Caco-2 (cell line): ENCODE measurements at places on chromosomes 6 and 20. TPM values are rescaled to one million over a fixed set of nuclear protein-coding genes. Genes with fewer than 3 reads are reported as not detected.
A peak's percentile ranks its signal among the peaks of the same experiment; 100 is the strongest.

GRCh38 chr6:78700991-78701390 lies 166.4 kb upstream of the IRAK1BP1 start:
- H3K27ac ChIP-seq = no peak overlapping the region
- no peaks in the 10 kb centered on the region for H3K27me3 ChIP-seq
- H3K36me3 ChIP-seq = no peaks in the 10 kb centered on the region
- no peak overlapping the region for H3K4me3 ChIP-seq
- no peak for DNase-seq

DNA sequence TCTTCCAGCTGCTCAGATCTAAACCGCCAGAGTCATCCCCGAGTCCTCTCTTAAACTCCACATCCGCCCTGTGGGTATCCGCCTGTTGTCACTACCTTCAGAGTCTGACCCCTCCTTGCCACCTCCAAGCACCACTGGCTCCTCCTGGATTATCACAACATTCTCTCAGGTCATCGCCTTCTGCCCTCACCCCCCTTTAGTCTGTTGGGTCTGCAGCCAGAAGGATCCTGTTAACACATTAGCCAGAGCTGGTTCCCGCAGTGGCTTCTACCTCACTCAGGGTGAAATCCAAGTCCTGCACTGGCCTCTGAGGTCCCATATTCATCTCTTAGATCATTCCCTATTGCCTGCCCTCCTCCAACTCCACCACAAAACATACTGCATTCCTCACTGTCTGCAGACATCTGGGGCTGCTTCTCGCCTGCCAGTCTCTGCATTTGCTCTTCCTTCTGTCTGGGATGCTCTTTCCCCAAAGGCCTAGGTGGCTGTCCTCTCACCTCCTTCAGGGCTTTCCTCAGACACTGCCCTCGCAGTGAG lies 34.1 kb downstream of the TNXB start:
- no peaks in the 10 kb centered on the region for H3K4me1 ChIP-seq
- no peak for DNase-seq
- H3K36me3 ChIP-seq = no peaks in the 10 kb centered on the region
- no peaks in the 10 kb centered on the region for H3K27me3 ChIP-seq
- H3K27ac ChIP-seq = no peak overlapping the region

GRCh38 chr20:51828762-51829161 lies 26.4 kb upstream of the SALL4 start:
- no peaks in the 10 kb centered on the region for H3K36me3 ChIP-seq
- no peak for DNase-seq
- H3K27me3 ChIP-seq = no peaks in the 10 kb centered on the region; the same call in 1 of the 2 replicates
- H3K4me1 ChIP-seq = no peaks in the 10 kb centered on the region; the same call in 1 of the 2 replicates
- peak overlapping the region; percentile 21 for H3K27ac ChIP-seq

DNA sequence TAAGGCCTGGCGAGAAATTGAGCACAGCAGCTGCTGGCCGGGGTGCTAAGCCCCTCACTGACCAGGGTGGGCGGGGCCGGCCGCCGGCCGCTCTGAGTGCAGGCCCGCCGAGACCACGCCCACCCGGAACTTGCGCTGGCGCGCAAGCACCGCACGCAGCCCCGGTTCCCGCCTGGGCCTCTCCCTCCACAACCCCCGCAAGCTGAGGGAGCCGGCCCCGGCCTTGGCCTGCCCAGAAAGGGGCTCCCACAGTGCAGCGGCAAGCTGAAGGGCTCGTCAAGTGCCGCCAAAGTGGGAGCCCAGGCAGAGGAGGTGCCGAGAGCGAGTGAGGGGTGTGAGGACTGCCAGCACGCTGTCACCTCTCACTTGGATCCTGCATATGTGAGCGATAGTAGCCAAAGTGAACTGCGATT lies 251.2 kb downstream of the GJA1 start:
- H3K27me3 ChIP-seq = no peaks in the 10 kb centered on the region
- H3K4me3 ChIP-seq = no peak overlapping the region
- peaks cover 28% of the 10 kb centered on the region for H3K4me1 ChIP-seq
- no peak overlapping the region for H3K27ac ChIP-seq
- no peaks in the 10 kb centered on the region for H3K36me3 ChIP-seq
- DNase-seq = no peak

GJA10 gene
- not detected in 2 replicates for total RNA-seq

DNA sequence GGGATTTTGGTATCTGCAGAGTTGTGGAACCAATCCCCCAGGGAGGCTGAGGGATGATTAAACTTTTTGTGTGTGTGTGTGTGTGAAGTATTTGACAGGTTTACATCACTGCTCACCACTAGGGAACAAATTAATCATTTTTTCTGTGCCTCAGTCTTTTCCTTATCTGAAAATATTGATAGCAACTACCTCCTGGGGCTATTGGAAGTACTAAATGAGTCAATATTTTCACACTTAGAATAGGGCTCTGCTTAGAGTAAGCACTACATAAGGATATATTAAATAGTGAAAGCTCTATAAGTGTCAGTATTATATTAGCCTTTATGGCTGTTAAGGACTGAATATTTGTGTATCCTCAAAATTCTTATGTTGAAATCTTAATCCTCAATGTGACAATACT lies 155.2 kb upstream of the UST start:
- H3K4me3 ChIP-seq = no peak overlapping the region
- no peaks in the 10 kb centered on the region for H3K4me1 ChIP-seq
- H3K27ac ChIP-seq = no peak overlapping the region
- H3K36me3 ChIP-seq = no peaks in the 10 kb centered on the region
- DNase-seq = no peak

DNA sequence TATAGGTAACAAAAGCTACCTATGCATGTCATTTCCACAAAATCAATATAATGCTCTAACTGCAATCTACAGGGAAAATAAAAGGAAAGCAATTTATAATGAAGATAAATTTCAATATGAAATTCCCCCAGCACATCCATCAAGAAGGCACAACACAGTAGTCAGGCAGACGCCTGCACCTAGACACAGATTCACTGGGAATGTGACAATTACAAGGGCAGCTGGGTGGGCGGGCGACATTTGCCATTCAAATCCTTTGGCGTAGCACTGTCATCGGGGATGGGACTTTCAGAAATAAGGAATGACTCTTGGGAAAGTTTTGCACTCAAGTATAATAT lies 60.4 kb downstream of the SULF2 start:
- H3K4me1 ChIP-seq = peaks cover 12% of the 10 kb centered on the region
- no peaks in the 10 kb centered on the region for H3K27me3 ChIP-seq
- DNase-seq = no peak
- H3K27ac ChIP-seq = peak overlapping the region; percentile 18
- no peaks in the 10 kb centered on the region for H3K36me3 ChIP-seq
